ENCODE measurements at places on chromosomes 12 and 14. TPM values are rescaled to one million over a fixed set of nuclear protein-coding genes. Genes with fewer than 3 reads are reported as not detected.

- no peak for DNase-seq
Observed at GRCh38 chr14:100059438-100059781, 5.8 kb upstream of the EVL start.

DNA sequence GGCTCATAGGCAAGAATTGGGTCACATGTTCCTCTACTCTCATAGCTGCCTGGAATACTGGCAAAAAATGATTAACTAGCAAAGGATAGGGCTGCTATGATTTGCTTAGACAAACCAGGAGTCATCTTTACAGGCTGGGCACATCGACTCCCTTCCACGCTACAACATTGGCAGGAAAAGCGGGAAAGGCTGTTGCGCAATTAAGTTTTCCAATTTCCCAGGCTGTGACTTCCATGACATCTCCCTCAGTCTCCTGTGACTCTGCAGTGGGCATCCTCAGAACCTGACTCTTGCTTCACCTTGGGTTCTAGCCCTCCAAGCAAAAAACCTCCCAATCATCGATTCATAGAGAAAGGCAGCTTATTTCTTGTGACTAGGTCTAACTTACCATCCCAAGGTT, 184.5 kb upstream of the E2F7 start:
- DNase-seq: no peak

GRCh38 chr12:50568338-50569091, 63.7 kb downstream of the DIP2B start:
- DNase-seq: no peak

Gene NPFF
- total RNA-seq: not detected
